ENCODE measurements at places on chromosomes 12 and 14. TPM values are rescaled to one million over a fixed set of nuclear protein-coding genes. Genes with fewer than 3 reads are reported as not detected.
A peak's percentile ranks its signal among the peaks of the same experiment; 100 is the strongest.

- peaks cover under 1% of the 10 kb centered on the region for H3K36me3 ChIP-seq
- peaks cover 33% of the 10 kb centered on the region for H3K4me1 ChIP-seq
- H3K4me3 ChIP-seq = no peak overlapping the region
- peak; percentile 70 for DNase-seq
- no peaks in the 10 kb centered on the region for H3K27me3 ChIP-seq
Measured at GRCh38 chr14:103801459-103801858, 45.9 kb downstream of the PPP1R13B start.

DNA sequence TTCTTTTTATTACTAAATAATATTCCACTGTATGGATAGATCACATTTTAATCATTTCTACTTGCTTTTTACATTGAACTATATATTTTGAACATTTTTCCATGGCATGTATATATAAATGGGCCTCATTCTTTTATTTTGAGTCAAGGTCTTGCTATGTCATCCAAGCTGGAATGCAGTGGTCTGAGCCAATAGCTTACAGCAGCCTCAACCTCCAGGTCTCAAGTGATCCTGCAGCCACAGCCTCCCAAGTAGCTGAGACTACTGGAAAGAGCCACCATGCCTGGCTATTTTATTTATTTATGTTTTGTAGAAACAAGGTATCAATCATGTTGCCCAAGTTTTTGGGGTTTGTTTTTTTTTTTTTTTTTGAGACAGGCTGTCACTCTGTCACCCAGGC is 7.6 kb downstream of the FCF1 start:
- no peak overlapping the region for H3K4me3 ChIP-seq
- no peak for DNase-seq
- H3K27ac ChIP-seq = no peak overlapping the region

DNA sequence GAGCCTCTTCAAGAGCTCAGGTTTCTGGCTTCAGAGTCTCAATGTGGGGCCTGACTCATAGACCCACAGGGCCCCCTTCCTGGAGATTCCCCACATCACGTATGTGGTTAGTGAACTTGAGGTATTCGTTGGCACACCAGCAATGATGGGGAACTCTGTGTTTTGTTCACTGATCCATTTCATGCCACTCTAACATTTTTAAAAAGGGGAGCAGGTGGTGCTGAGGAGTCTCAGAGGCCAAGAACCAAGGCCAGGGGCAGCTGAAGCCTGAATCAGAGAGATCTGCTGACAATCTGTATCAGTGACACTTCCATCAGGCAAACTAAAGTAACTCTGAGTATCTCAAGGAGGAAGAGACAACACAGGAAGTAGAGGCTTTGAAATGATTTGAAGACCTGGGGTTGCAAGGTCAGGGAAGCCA is 323.4 kb downstream of the VRK1 start:
- no peak overlapping the region for H3K4me3 ChIP-seq
- H3K36me3 ChIP-seq = no peaks in the 10 kb centered on the region
- H3K27me3 ChIP-seq = no peaks in the 10 kb centered on the region
- H3K27ac ChIP-seq = no peak overlapping the region
- H3K4me1 ChIP-seq = no peaks in the 10 kb centered on the region

DNA sequence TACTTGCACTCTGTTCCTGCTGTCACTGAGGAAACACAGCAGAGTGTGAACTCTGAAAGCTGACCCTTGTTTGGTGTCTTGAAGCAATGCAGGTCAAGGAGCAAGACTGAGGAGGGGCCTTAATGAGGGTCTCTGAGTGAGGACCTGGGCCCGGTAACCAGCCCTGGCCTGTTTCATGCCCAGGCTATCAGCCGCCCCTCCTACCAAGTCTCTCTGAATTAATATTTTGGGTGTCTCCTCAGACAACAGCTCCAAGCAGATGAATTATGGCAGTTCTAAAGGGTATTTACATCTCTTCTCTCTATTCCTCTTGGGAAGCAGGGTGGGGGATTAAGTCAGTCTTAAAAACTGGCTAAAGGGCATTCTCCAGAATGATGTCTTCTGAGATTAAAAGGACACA is 394.5 kb downstream of the ZFP36L1 start:
- H3K27ac ChIP-seq = no peak overlapping the region
- H3K4me1 ChIP-seq = peaks cover 20% of the 10 kb centered on the region
- DNase-seq = no peak
- H3K27me3 ChIP-seq = no peaks in the 10 kb centered on the region

- H3K27me3 ChIP-seq = no peaks in the 10 kb centered on the region
- peaks cover 24% of the 10 kb centered on the region for H3K4me1 ChIP-seq
- no peak overlapping the region for H3K4me3 ChIP-seq
- no peaks in the 10 kb centered on the region for H3K36me3 ChIP-seq
- H3K27ac ChIP-seq = no peak overlapping the region
Measured at GRCh38 chr14:50031602-50032313, 84.6 kb downstream of the VCPKMT start.

DNA sequence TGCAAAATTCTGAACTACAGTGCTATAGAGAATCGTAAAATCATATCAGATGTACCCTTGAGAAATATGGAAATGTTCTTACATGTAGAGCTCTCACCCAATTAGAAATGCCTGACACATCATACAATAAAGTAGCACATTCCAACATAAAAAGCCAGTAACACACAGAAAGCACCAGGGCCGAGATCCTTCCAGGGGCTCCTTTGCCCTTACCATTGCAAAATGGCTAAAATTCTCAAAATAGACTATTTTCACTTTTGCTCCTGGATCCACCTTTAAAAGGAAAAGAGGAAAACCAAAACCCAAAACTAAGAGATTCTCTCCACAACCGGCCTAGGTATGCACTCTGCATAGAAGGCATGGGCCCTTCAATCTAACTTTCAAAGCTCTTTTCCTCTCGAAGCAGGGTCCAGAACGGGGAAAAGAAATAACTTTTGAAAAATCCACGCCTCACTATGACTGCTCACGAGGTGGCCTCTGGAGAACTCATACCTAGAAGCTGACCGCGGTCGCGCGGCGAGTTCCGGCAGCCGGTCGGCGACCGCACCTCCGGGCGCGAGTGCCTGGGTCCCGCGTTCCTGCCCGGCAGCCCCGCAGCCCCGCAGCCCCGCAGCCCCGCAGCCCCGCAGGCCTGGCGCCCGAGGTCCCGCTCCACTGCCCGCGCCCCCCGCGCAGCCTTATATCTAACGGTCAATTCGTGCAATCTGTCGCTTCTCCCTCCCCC is 2.7 kb downstream of the OTX2 start:
- H3K36me3 ChIP-seq = no peaks in the 10 kb centered on the region
- DNase-seq = no peak
- H3K27ac ChIP-seq = no peak overlapping the region
- H3K27me3 ChIP-seq = peaks cover 98% of the 10 kb centered on the region
- no peak overlapping the region for H3K4me3 ChIP-seq

GRCh38 chr14:21526672-21527317 is 649 bp upstream of the SALL2 start:
- no peaks in the 10 kb centered on the region for H3K36me3 ChIP-seq
- H3K4me3 ChIP-seq = no peak overlapping the region
- H3K4me1 ChIP-seq = peaks cover 5% of the 10 kb centered on the region
- no peak overlapping the region for H3K27ac ChIP-seq

- H3K27me3 ChIP-seq = no peaks in the 10 kb centered on the region
- H3K4me1 ChIP-seq = no peaks in the 10 kb centered on the region
- DNase-seq = no peak
Measured at GRCh38 chr14:54300881-54301280, 95.9 kb upstream of the CDKN3 start.

- H3K27me3 ChIP-seq = no peaks in the 10 kb centered on the region
- DNase-seq = no peak
- H3K4me1 ChIP-seq = no peaks in the 10 kb centered on the region
- H3K27ac ChIP-seq = no peak overlapping the region
- no peaks in the 10 kb centered on the region for H3K36me3 ChIP-seq
Measured at GRCh38 chr14:26398616-26399015, 199.2 kb downstream of the NOVA1 start.

DNA sequence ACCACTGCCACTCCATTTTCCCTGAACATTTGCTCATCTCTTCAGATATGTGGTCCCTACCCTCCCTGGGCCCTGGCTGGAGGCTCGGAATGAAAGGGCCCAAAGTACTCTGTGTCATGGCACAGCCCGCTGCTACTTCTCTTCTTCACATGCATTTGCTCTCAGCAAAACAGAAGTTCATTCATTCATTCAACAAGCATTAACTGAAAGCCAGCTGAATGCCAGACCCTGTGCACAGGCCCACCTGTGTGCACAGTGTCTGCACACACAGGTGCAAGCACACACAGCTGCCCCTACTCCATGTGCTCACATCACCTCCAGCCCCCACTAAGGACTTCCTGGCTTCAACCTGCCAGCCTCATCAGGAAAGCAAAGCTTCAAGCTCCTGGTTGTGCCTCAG is 7.8 kb downstream of the WNT1 start:
- no peaks in the 10 kb centered on the region for H3K36me3 ChIP-seq
- no peak overlapping the region for H3K27ac ChIP-seq
- DNase-seq = no peak
- peaks cover 59% of the 10 kb centered on the region for H3K27me3 ChIP-seq
- H3K4me1 ChIP-seq = peaks cover 3% of the 10 kb centered on the region

- peak overlapping the region; percentile 29 for H3K27ac ChIP-seq
- peak overlapping the region; percentile 47 for H3K4me3 ChIP-seq
- H3K27me3 ChIP-seq = no peaks in the 10 kb centered on the region
Measured at GRCh38 chr12:51953864-51954263, 2.4 kb downstream of the ACVR1B start.

- H3K36me3 ChIP-seq = peaks cover 7% of the 10 kb centered on the region
- no peak overlapping the region for H3K27ac ChIP-seq
- H3K27me3 ChIP-seq = no peaks in the 10 kb centered on the region
- no peak for DNase-seq
Measured at GRCh38 chr12:47100160-47100559, 20.4 kb upstream of the AMIGO2 start.

DNA sequence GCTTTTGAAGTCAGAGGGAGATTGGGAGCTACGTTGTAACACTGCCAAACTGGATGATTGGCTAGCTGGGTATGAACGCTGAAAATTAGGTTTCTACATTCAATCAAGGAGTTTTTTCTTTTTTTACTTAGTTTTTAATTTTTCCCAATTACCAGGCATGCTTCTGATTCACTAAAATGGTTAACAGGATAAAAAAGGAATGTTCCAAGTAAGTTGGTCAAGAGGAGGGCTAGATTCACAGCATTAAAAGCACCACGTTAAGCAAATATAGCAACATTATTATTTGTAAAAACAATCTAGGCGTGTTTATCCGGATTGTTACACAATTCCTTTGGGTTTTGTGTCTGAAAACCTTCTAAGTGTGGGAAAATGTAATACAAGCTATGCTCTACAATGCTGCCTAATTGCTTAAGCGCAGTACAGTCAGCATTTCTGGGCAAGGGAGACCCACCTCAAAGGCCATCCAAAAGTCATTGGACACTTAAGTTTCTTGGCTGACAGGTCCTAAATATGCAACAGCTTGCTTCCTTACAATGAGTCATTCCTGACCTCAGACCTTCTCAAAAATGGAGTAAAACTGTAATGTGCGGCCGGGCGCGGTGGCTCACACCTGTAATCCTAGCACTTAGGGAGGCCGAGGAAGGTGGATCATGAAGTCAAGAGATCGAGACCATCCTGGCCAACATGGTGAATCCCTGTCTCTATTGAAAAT is 1.2 kb downstream of the RPLP0 start:
- peaks cover 37% of the 10 kb centered on the region for H3K4me1 ChIP-seq
- no peaks in the 10 kb centered on the region for H3K27me3 ChIP-seq
- DNase-seq = no peak
- H3K36me3 ChIP-seq = peaks cover 27% of the 10 kb centered on the region
- H3K4me3 ChIP-seq = peak overlapping the region; percentile 100

GRCh38 chr12:56151672-56152131 is 685 bp upstream of the MYL6B start:
- H3K27me3 ChIP-seq = no peaks in the 10 kb centered on the region
- H3K4me3 ChIP-seq = peak overlapping the region; percentile 54
- DNase-seq = no peak
- peak overlapping the region; percentile 89 for H3K27ac ChIP-seq
- no peaks in the 10 kb centered on the region for H3K36me3 ChIP-seq

- DNase-seq = no peak
Measured at GRCh38 chr14:64950889-64951288, 8.3 kb upstream of the GPX2 start.

- no peak overlapping the region for H3K27ac ChIP-seq
- no peak for DNase-seq
- no peaks in the 10 kb centered on the region for H3K27me3 ChIP-seq
- no peak overlapping the region for H3K4me3 ChIP-seq
Measured at GRCh38 chr12:11769723-11770514, 120.4 kb downstream of the ETV6 start.

GRCh38 chr12:39617887-39618286 is 1.7 kb downstream of the ABCD2 start:
- no peaks in the 10 kb centered on the region for H3K27me3 ChIP-seq
- H3K36me3 ChIP-seq = no peaks in the 10 kb centered on the region
- H3K27ac ChIP-seq = no peak overlapping the region
- DNase-seq = no peak
- no peak overlapping the region for H3K4me3 ChIP-seq
- peaks cover 3% of the 10 kb centered on the region for H3K4me1 ChIP-seq

DNA sequence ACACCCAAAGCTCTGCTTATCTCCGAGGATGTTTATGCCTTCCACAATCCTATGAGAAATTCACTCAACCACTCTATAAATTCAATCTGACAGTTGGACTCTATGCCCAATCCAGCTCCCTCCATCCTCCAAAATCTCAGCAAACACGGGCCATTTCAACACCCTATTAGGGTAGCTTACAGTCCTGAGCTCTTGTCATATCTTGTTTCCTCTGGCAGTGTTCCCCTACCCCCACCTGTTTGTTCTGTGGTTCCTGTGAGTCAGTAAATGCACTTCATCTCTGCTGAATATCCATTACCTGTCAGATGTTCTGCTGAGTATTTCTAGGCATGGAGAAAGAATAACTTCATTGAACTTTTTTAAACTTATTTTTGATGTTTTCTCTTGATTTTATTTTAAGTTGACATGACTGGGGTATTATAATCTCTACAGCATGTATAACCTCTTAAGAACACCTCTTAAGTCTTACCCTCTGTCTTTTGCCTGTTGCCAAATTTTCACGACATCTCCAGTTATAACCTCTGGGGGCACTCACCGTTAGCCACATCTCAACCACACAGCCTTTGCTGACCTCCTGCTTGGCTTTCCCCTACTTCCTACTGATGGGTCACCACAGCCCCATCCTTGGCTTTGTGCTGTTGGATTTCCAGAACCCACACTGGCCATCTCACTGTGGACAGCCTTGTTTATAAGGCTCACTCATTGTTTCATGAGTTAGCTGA is 317.0 kb upstream of the TMPO start:
- no peak for DNase-seq
- H3K36me3 ChIP-seq = no peaks in the 10 kb centered on the region
- H3K4me1 ChIP-seq = no peaks in the 10 kb centered on the region
- no peaks in the 10 kb centered on the region for H3K27me3 ChIP-seq
- no peak overlapping the region for H3K27ac ChIP-seq

ANHX gene
- not detected for polyA plus RNA-seq

GLT1D1 gene
- not detected for polyA plus RNA-seq

AQP6 gene
- polyA plus RNA-seq = 0.57 TPM

HOXC10 gene
- 33.1 TPM for polyA plus RNA-seq

TSPAN19 gene
- 0.06 TPM for polyA plus RNA-seq

NAV3 gene
- polyA plus RNA-seq = 11.2 TPM

SDR9C7 gene
- polyA plus RNA-seq = 2.4 TPM

PWP1 gene
- polyA plus RNA-seq = 221 TPM

All from keratinocyte (primary cell).